Putamen (tissue), 1 donor: ENCODE measurements at places on chromosomes 3 and 15.
A peak's percentile ranks its signal among the peaks of the same experiment; 100 is the strongest.

DNA sequence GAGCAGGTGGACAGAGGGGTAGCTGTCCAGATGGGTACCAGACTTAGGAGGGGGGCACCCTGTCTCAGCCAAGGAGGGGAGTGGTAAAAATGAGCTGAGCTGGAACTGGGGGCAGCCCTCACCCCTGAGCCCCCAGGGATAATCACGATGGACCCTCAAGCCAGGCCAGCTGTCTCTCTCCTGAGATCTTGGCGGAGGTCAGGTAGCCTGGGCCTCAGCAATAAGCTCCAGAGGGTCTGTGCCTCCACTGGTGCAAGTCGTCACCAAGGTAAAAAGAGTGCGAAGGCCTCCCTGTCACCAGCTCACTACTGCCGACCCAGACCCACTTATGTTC lies 5.1 kb downstream of the SLC38A3 start:
- no peak for DNase-seq

- no peak for DNase-seq
Measured at GRCh38 chr3:143016321-143016972, 15.1 kb downstream of the U2SURP start.

- DNase-seq: no peak
Measured at GRCh38 chr15:58037723-58038301, 27.7 kb downstream of the ALDH1A2 start.

GRCh38 chr3:197331131-197331530 lies 32.7 kb upstream of the DLG1 start:
- DNase-seq: peak; percentile 58

DNA sequence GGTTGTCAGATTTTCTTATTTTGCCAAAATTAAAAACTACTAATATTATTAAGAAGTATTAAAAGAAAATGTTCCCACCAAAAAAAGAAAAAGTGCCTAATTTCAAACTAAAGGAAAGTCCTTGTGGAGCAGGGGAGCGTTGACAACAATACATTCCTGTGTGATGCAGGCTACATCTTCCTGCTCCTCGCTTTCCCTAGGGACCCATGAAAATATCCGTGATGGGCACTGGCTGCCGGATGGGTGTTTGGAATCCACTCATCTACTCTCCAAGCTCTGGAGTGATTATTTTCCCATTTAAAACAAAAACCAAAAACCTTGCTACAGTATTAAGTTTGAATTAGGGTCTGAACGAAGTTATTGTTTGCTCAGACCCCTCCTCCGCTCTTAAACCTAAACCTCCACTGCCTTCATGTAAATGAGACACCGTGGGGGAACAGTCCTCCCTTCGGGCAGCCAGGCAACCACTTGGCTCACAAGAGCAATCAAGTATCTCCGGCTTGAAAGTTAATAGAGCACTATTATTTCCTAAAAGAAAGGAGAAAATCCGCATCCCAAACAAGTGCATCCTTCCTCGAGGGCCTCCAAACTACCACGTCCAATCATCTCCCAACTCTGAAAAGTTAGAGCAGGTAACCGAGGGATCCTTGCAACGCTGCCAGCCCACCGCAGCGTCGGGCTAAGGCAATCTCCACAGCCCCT lies 1.5 kb downstream of the ITGB5 start:
- no peak for DNase-seq
